Cardiac fibroblast (primary cell): ENCODE measurements at places on chromosomes 4 and X.

DNA sequence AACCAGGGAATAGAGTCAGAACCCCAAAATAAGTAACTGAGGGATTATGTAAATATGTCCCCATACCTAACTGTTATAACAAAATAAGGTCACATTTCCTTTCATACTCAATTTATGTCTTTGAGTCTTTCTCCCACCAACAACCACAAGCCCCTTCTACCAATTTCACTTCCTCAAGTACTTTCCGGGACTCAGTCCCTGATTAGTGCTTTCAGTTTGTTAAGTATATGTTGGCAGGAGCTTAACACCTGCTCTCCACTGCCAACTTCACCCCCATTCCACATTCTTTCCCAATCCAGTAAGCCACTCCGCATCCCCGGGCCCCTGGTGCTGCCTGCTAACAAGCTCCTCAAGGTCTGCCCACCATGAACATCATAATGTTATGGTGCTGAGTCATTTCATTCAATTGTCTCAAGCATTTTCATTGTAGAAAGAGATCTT, 71.3 kb upstream of the SPRY1 start:
- peak; percentile 24 for DNase-seq

DNA sequence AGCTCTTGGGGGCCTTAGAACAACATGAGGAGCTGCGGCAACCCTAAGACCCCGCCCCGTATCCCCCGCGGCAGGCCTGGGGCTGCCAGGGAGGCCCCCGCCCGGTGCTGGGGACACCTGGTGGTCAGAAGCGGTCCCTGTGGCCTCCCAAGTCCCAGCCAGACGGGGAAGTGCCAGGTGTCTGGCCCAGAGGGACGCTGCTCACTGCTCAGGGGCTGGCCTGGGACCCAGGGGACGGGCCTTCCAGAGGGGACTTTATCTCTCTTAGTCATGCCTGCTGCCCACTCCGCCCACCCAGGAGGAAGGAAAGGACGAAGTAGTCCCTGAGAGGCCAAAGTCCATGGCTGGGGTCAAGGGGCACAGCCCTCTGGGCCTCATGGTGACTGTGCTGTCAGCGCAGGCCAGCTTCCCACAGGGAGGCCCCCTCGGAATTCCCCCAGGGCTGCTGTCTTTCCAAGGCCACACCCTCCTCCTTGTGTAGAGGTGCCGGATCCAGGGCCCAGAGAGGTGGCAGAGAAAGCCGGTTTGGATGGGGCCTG, 31.0 kb upstream of the HTRA3 start:
- no peak for DNase-seq

DNA sequence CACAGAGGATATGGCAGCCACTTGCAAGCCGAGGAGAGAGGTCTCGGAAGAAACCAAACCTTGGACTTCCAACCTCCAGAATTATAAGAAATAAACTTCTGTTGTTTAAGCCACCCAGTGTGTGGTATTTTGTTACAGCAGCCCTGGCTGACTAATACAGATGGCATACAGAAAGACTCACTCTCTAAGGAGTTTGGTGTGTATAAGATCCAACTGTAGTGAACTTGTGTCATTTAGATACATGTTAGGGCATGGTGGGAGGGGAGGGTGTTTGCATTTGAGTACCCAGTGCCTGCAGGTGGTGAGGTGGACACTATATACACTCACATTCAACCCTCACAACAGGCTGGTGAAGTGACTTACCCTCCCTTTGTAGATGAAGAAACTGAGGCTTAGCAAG, 233.2 kb upstream of the KLF3 start:
- DNase-seq: no peak

GRCh38 chr4:107572281-107572680, 147.8 kb downstream of the PAPSS1 start:
- no peak for DNase-seq

DNA sequence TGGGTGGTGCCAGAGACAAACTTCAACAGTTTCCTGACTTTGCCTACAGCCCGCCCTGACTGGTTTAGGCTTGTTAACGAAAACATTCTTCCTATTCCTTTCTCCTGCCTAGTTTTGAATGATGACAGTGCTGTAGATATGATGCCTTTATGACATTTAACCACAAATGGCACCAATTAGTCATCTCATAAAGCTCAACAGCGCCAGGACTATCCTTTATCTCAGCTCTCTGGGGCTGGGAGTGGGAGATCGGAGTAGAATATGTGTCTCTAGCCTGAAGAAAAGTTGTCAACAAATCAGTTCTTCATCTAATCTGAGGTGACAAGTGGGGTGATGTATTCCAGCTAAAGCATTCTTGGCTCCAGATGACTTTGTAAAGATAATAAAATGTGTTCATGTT, 64.6 kb upstream of the SH3RF1 start:
- DNase-seq: peak; percentile 47
